ENCODE measurements at places on chromosomes 1 and 21. TPM values are rescaled to one million over a fixed set of nuclear protein-coding genes. Genes with fewer than 3 reads are reported as not detected.

PRR9 gene
- total RNA-seq, result not detected

PPP1R8 gene
- total RNA-seq, result 43.5 TPM

- no peak for DNase-seq
Observed at GRCh38 chr1:107100331-107100984, 40.4 kb upstream of the NTNG1 start.

- no peak for DNase-seq
Observed at GRCh38 chr1:19988267-19989006, 9.0 kb upstream of the PLA2G2A start.

- DNase-seq, result no peak
Observed at GRCh38 chr1:10160907-10161490, 49.4 kb upstream of the KIF1B start.

- DNase-seq, result no peak
Observed at GRCh38 chr1:167145965-167146364, 52.1 kb downstream of the STYXL2 start.

DNA sequence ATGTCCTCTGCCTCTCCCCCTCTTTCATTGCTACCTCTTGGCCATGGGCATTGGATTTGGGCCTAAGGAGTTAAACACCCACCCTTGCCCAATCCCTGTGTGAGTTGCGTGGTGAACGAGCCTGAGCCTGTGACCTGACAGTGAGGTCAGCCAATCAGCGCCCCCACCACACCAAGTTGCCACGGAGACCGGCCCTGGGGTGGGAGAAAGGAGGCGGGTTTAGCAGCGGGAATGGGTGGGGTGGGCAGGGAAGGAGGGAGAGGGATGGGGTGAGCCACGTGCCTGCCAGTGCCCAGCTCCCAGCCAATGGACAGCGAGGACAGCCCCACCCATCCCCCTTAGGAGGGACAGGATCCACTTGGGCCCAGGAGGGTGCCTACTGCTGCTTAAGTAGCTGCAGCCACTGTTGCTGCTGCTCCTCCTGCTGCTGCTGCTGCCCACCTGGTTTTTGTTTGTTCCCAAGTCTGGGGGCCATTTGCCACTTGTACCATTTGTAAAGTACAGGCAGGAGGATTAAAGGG is 9.5 kb downstream of the ZBTB7B start:
- no peak for DNase-seq

LRP8 gene
- 19.2 TPM for total RNA-seq

DNA sequence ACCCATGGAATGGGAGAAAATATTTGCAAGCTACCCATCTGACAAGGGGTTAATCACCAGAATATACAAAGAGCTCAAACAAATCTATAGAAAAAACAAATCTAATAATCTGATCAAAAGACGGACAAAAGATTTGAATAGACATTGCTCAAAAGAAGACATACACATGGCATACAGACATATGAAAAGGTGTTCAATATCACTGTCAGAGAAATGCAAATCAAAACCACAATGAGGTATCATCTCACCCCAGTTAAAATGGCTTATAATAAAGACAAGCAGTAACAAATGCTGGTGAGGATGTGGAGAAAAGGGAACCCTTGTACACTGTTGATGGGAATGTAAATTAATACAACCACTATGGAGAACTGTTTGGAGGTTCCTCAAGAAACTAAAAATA is 600.9 kb downstream of the SMYD3 start:
- DNase-seq, result no peak

GRCh38 chr21:33402001-33402979 is 923 bp upstream of the IFNGR2 start:
- DNase-seq, result peak; percentile 55
